ENCODE measurements at places on chromosomes 7 and 10.
A peak's percentile ranks its signal among the peaks of the same experiment; 100 is the strongest.

- no peak for DNase-seq
These were observed 38.0 kb downstream of the MARCHF5 start for GRCh38 chr10:92328993-92329392.

DNA sequence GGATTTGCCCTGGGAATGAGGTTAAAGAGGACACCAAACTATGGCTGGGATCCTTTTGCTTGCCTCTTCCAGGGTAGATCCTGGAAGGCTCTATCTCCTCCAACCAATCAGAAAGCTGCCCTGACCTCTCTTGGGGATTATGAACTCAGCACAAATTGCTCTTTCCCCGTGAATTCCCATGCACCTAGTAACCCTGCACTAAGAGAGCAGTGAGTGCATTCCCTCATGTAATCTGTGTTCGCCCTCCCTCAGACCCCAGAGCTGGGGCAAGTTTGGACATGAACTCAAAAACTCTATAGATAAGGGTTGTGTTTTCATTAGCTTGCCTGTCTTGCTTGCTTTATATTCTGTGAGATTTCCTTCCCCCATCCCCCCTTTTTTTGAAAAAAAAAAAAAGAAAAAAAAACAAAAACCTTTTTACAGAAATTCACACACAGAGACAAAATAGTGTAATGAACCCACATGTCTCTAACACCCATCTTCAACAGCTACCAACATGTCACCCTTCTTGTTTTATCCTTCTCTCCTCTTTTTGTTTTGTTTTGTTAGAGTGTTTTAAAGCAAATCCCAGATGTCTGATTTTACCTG lies 225.5 kb upstream of the TCF7L2 start:
- DNase-seq, result no peak

DNA sequence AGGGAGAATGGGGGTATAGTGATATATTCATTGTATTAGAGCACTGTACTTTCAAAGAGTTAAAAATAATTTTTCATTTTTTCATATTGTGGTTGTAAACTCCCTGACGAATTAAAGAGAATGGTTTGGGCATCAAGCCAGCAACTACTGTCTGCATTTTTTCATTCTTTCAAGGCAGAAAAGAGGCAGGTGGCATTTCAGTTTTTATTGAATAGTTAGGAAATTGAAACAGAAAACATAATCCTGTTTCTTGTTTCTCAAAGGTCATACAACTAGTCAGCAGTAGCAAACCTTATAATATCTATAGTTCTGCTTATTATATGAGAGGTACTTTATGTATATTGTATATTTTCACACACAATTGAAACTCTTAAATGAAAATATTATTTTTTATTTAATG lies 303.9 kb upstream of the KCND2 start:
- no peak for DNase-seq

DNA sequence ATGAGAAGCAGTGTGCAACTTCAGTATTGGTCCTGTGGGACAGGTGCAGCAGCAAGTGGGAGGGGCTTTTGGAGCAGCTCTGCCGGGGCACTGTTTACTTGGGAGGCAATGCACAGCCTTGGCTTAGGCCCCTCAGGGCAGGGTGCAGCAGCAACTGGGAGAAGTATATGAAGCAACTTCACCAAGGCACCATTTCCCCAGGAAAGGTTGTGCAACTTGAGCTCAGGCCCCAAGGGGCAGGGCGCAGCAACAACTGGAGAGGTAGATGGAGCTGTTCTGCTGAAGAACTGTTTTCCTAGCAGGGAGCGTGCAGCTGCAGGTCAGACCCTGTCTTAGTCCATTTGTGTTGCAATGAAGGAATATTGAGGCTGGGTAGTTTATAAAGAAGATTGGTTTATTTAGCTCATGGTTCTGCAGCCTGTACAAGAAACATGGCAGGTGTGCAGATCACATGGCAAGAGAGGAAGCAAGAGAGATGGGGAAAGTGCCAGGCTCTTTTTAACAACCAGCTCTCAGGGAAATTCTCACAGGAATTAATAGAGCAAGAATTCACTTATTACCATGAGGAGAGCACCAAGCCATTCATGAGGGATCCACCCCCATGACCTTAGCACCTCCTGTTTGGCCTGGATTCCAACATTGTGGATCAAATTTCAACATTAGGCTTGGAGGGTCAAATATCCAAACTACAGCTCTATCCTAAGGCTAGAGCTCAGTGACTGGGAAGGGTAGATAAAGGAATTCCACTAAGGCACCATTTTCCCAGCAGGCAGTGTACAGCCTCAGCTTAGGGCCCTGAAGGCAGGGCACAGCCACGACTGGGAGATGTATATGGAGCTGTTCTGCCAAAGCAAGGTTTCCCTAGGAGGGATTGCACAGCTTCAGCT lies 10.9 kb downstream of the GPR141 start:
- no peak for DNase-seq

GRCh38 chr10:35335133-35336083 lies 901 bp upstream of the CCNY start:
- no peak for DNase-seq

DNA sequence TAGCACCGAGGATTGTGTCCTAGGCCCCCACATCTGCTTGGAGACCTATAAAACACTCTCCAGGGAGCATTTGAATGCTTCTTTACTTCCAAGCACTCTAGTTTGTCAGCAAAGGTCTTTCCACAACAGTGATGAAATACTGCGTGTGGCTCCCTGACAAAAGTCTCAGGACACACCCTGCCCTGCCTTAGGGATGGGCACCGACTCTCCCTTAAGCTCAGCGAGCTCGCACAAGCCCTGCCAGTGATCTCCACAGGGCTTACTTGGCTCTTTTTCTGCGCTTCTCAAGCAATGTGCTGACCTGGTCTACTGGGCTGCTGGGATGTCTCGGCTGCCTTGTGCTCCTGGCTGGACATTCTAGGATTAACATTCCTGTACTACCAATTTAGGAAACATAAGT lies 84.3 kb upstream of the MPP7 start:
- no peak for DNase-seq

- no peak for DNase-seq
These were observed 94.4 kb downstream of the MAP3K8 start for GRCh38 chr10:30528429-30528786.

- no peak for DNase-seq
These were observed 8.4 kb downstream of the BNIP3 start for GRCh38 chr10:131973160-131973951.

DNA sequence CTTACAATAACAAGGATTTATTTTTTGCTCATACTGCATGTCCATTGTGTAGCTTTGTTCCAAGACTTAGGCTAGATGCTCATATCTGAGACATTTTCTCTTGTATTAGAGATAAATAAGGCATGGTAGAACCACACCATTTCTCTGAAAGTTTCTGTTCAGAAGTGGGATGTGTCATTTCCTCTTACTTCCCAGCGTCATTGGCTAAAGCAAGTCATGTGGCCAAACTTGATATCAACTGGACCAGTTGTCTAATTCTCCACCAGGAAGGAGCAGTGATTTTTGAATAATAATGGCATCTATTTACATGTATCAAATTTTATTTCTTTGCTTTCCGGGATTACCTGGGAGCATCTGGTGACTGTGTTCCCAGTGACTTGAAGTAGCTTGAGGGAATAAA lies 38.3 kb downstream of the AHCYL2 start:
- DNase-seq, result no peak

DNA sequence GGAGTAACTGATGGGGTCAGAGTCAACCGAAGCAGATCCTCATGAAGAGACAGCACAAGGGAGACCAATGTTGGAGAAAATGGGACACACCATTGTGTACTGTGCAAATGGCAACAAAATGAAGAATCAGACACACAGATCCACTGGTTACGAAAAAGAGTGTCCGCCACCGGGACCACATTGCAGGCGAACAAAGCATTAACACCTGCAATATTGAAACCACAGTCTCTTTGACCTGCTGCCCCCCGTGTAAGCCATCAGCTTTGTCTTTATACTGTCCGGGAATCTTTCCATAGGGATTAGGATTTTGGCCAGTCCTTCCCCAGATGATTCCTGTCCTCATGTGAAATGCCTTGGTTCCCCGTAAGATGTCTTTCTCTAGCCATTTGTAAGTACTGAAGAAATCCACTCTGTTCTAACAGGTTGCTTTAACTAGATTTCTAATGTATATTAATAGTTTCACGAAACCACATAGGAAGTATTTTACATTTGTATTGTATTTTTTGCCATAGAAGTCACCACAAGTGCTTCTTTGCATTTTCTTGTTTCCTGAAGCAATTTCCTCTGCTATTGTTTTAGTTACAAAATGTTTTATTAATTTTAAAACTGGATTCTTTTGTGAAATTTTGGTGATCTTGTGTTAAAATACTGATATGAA lies 140.8 kb upstream of the NFE2L3 start:
- no peak for DNase-seq

GRCh38 chr7:84264396-84264795 lies 69.8 kb upstream of the SEMA3A start:
- no peak for DNase-seq

DNA sequence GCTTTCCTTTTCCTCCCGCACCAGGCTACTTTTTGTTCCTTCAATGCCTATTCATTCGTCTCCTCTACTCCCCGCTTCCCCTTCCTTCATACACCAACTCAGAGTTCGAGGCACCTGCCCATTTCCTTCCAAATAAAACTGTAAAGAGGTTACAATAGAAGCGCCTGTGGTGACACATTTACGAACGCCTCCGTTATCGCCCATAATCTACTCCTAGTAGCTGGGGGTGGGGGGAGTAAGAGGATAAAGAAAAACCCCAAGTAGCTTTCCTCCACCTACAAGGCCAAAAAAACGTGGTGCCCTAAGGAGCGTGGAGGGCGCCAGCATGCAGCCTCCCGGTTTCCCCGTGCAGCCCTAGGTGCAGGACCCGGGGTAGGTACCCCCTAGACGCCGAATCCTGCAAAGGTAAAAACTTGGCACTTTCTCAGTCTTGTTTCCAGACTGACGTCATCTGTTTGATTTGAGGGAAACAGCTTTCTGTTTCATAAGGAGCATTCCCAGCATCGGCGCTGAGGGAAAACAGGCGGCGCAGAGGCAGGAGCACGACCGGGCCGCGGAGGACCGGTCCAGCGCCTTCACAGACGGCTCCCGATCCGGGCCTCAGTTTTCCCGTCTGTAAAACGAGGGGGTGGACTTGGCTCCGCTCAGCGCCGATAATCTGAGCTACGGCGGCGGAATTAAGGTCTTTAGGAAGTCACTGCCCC lies 922 bp downstream of the PPA1 start:
- DNase-seq, result peak; percentile 66

GRCh38 chr7:95520136-95520535 lies 34.4 kb downstream of the ASB4 start:
- no peak for DNase-seq

DNA sequence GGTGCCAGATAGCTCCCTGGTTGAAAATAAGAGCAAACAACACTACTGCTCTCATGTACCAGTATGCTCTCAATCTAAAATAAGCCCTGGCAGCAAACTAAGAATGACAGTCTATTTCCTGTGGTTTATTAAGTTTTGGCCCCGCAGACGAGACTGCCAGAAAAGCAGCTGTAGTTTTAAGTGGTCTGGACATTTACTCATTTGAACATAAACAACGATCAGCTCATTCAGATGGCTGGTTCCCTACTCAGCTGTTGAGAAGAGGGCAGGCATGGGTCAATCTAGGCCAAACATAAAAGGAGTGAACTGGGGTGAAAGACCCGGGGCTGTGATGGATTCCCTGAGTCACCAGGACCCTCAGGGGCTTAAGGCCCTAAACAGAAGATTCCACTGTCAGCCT lies 4.5 kb downstream of the TRIL start:
- DNase-seq, result no peak

DNA sequence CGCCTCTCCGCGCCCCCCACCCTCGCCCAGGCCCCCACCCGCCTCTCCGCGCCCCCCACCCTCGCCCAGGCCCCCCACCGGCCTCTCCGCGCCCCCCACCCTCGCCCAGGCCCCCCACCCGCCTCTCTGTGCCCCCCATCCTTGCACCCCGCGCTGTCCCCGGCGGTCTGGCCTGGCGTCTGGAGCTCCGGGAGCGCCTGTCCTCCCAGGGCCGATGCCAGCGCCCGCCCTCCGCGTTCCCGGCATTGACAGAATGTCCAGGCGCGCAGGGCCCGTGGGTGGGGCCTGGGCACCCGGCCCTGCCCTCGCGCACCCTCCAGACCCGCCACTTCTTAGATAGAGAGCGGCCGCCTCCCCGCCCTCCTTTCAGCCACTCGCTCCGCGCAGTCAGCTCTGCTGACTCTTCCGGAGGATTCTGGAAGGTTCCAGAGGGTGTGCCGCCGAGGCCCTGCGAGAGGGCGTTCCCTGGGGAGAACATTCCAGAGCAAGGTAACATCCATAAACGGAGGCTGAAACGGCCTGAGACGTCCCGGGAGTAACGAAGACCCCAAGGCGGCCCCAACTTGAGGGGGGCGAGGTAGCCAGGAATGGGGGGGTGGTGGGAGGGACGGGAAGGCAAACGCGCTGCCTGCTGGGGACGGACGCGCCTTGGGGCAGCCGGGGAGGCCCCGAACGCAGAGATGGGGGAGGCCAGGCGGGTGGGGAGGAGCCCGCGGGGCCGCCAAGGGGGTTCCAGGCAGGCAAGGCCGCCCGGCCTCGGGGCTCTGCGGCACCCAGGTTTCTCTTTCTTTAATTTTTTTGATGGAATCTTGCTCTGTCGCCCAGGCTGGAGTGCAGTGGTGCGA lies 117.8 kb downstream of the DYNC2I1 start:
- DNase-seq, result no peak

Measured in activated CD4-positive, alpha-beta T cell treated with anti-CD3 and anti-CD28 coated beads for 4 hours (primary cell).